ENCODE measurements at places on chromosomes 12 and 14. TPM values are rescaled to one million over a fixed set of nuclear protein-coding genes. Genes with fewer than 3 reads are reported as not detected.
A peak's percentile ranks its signal among the peaks of the same experiment; 100 is the strongest.

The SIX4 gene
- total RNA-seq = not detected

The KCNK13 gene
- not detected for total RNA-seq

The OR6C75 gene
- not detected for total RNA-seq

The ADAMTS20 gene
- total RNA-seq = not detected

The TMBIM6 gene
- 1,479 TPM for total RNA-seq

The DCN gene
- total RNA-seq = 543 TPM

The DCAF5 gene
- 53.6 TPM for total RNA-seq

GRCh38 chr12:111780615-111781014 lies 13.9 kb downstream of the ALDH2 start:
- DNase-seq = peak; percentile 85
- no peaks in the 10 kb centered on the region for H3K27me3 ChIP-seq
- H3K27ac ChIP-seq = no peak overlapping the region
- no peaks in the 10 kb centered on the region for H3K36me3 ChIP-seq
- peaks cover 12% of the 10 kb centered on the region for H3K4me1 ChIP-seq
- H3K4me3 ChIP-seq = no peak overlapping the region

DNA sequence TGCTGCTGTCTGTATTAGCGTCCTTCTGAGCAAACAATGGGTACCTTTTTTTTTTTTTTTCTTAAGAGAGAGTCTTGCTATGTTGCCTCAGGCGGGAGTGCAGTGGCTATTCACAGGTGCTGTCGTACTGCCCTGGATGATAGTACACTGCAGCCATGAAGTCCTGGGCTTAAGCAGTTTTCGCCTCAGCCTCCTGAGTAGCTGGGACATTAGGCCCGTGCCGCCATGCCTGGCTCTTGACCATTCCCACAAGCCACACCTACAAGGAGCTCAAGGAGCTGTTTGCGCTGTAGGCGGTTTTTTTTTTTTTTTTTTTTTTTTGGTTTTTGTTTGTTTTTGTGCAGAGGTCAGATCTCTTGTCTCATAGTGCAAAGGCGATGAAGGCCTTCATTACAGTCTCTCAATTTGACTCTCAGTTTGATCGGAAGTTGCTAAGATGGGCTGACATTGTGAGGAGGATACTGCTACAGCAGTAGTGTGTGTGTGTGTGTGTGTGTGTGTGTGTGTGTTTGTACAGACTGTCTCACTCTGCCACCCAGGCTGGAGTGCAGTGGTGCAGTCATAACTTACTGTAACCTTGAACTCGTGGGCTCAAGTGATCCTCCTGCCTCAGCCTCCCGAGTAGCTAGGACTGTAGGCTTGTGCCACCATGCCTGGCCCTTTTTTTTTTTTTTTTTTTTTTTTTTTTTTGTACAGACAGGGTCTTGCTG lies 34.2 kb downstream of the TRAF3 start:
- H3K27ac ChIP-seq = peak overlapping the region; percentile 18
- no peaks in the 10 kb centered on the region for H3K36me3 ChIP-seq
- no peaks in the 10 kb centered on the region for H3K27me3 ChIP-seq
- peaks cover 12% of the 10 kb centered on the region for H3K4me1 ChIP-seq
- H3K4me3 ChIP-seq = no peak overlapping the region

GRCh38 chr12:12622418-12622817 lies 10.7 kb downstream of the CREBL2 start:
- peaks cover 4% of the 10 kb centered on the region for H3K36me3 ChIP-seq
- H3K27me3 ChIP-seq = no peaks in the 10 kb centered on the region
- no peak for DNase-seq
- H3K4me3 ChIP-seq = no peak overlapping the region
- H3K4me1 ChIP-seq = no peaks in the 10 kb centered on the region

DNA sequence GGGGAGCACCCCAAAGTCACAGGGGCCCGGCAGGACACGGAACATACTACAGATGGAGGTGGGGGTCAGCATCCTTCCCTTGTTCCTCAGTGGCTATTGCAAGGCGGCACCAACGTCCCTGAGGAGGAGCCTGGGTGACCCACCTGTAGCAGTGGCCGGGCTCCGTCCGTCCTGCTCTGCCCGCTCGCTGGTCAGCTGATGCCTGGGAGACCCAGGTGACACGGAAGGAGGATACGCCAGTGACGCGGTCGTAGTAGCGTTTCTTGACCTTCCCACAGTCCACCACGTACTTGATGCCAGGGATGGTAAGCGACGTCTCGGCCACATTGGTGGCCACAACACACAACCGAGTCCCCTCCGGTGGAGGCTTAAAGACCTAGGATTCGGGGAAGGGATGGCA lies 24.7 kb downstream of the DHX37 start:
- no peak for DNase-seq
- no peak overlapping the region for H3K27ac ChIP-seq
- no peaks in the 10 kb centered on the region for H3K4me1 ChIP-seq
- no peaks in the 10 kb centered on the region for H3K27me3 ChIP-seq
- H3K4me3 ChIP-seq = no peak overlapping the region

GRCh38 chr12:104649921-104650320 lies 193.2 kb downstream of the CHST11 start:
- no peaks in the 10 kb centered on the region for H3K36me3 ChIP-seq
- H3K27ac ChIP-seq = no peak overlapping the region
- no peaks in the 10 kb centered on the region for H3K4me1 ChIP-seq
- no peak overlapping the region for H3K4me3 ChIP-seq
- H3K27me3 ChIP-seq = no peaks in the 10 kb centered on the region

DNA sequence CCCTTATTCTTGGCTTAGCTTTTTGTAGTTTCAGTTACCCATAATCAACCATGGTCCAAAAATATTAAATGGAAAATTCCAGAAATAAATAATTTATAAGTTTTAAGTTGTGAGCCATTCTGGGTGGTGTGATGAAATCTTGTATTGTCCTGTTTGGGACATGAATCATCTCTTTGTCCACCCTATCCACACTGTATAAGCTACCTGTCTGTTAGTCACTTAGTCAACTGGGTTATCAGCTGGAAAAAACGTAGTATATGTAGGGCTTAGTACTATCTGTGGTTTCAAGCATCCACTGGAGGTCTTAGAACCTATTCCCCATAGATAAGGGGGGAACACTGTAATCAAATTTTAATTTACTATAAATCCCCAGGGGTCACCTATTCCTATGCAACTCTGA lies 52.7 kb downstream of the NKX2-1 start:
- H3K4me3 ChIP-seq = no peak overlapping the region
- no peaks in the 10 kb centered on the region for H3K27me3 ChIP-seq
- no peaks in the 10 kb centered on the region for H3K4me1 ChIP-seq
- no peak for DNase-seq
- H3K36me3 ChIP-seq = no peaks in the 10 kb centered on the region
- H3K27ac ChIP-seq = no peak overlapping the region

GRCh38 chr12:39581592-39581991 lies 38.0 kb downstream of the ABCD2 start:
- H3K27ac ChIP-seq = no peak overlapping the region
- H3K27me3 ChIP-seq = no peaks in the 10 kb centered on the region
- no peak for DNase-seq
- no peaks in the 10 kb centered on the region for H3K4me1 ChIP-seq

DNA sequence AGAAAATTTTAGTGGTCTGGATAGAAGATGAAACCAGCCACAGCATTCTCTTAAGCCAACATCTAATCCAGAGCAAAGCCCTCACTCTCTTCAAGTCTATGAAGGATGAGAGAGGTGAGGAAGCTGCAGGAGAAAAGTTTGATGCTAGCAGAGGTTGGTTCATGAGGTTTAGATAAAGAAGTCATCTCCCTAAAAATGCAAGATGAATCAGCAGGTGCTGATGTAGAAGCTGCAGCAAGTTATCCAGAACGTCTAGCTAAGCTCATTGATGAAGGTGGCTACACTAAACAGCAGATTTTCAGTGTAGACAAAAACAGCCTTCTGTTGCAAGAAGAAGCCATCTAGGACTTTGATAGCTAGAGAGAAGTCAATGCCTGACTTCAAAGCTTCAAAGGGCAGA lies 48.5 kb downstream of the FBXO33 start:
- no peaks in the 10 kb centered on the region for H3K36me3 ChIP-seq
- H3K27me3 ChIP-seq = no peaks in the 10 kb centered on the region
- H3K4me1 ChIP-seq = no peaks in the 10 kb centered on the region
- no peak overlapping the region for H3K27ac ChIP-seq

- no peaks in the 10 kb centered on the region for H3K36me3 ChIP-seq
- H3K4me1 ChIP-seq = no peaks in the 10 kb centered on the region
- H3K27me3 ChIP-seq = no peaks in the 10 kb centered on the region
- DNase-seq = no peak
- no peak overlapping the region for H3K4me3 ChIP-seq
These were observed 5.9 kb downstream of the C12orf71 start for GRCh38 chr12:27076468-27076867.

- no peak for DNase-seq
- H3K27me3 ChIP-seq = no peaks in the 10 kb centered on the region
- peaks cover 43% of the 10 kb centered on the region for H3K36me3 ChIP-seq
- H3K4me3 ChIP-seq = no peak overlapping the region
These were observed 42.4 kb upstream of the RAD51AP1 start for GRCh38 chr12:4496145-4496838.
